Stimulated activated CD4-positive, alpha-beta T cell treated with anti-CD3 and anti-CD28 coated beads, Interleukin-15, amount 100 ng/mL, for 1 hour (primary cell): ENCODE measurements at places on chromosomes 3 and 15.

DNA sequence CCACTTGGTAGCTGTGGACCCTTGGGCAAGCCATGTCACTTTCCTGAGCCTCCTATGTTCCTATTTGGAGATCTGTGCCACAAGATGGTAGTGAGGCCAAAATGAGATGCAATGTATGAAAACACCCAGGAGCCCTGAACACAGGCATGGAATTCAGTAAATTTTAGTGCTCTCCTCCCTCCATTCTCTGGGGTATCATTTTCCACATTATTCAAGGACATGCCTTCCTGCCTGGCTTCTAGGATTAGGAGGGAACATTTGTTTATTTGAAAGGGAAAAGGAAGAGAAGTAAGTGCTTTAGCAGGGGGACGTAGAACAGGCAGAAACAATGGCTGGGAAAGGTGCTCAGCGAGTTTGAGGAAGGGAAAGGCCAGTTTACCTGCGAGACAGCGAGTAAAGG, 98.8 kb downstream of the ATG7 start:
- DNase-seq, result no peak

DNA sequence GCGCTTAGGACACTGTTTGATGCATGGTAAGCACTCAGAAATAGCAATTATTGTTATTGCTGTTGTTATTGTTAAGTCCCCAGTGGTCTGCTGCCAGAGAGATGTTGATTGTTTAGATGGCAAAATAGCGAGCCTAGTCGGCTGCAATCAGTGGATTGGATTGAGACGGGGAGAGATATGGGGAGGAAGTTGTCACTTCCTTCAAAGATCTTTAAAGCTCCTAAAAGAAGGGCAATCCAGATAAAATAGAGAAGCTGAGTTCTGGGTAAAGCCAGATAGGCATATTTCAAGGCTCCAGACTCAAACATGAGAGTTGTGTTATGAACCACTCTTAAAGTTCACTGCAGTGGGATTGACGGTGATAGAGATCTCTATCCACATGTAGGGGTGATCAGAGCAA, 64.5 kb downstream of the RYR3 start:
- no peak for DNase-seq

- no peak for DNase-seq
Observed at GRCh38 chr15:99921101-99921500, 187.9 kb upstream of the LYSMD4 start.

DNA sequence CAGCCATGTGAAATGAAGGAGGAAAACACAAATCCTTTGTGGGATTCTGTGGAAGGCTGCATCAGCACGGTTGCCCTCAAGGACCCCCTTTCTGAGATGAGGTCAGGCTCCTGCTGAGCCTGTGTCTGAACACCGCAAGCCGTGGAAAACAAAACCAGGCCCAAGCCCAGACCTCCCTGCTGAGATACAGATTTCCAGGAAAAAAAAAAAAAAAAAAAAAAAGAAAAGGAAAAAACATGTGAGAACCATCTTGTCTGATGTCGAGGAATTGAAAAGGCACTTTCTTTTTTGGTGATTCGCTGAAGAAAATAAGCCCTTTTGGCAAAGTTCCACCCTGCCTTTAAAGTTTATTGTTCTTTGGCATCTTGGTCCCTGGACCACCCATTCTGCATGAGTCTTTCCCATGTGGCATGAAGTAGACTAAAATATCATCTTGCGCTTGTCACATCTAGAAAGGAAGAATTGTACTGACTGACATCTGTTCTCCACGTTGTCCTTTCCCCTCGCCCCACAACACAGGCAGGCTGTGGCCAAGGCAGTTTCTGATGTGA, 117.6 kb downstream of the CHST2 start:
- no peak for DNase-seq

DNA sequence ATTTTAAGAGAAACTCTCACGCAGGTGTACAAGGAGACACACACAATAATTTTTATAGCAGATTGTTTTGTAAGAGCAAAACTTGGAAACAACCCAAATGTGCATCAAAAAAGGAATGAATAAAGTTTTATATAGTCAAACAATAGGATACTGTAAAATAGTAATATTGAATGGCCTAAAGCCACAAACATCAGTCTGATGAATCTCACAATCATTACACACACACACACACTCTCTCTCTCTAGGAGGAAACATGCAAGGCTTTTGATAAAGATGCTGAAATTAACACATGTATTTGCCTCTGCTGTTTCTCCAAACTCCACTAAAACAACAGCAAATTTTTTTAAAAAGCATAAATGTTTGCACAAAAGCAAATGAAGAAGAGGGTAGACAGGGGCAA, 37.3 kb downstream of the ADIPOQ start:
- DNase-seq, result no peak

DNA sequence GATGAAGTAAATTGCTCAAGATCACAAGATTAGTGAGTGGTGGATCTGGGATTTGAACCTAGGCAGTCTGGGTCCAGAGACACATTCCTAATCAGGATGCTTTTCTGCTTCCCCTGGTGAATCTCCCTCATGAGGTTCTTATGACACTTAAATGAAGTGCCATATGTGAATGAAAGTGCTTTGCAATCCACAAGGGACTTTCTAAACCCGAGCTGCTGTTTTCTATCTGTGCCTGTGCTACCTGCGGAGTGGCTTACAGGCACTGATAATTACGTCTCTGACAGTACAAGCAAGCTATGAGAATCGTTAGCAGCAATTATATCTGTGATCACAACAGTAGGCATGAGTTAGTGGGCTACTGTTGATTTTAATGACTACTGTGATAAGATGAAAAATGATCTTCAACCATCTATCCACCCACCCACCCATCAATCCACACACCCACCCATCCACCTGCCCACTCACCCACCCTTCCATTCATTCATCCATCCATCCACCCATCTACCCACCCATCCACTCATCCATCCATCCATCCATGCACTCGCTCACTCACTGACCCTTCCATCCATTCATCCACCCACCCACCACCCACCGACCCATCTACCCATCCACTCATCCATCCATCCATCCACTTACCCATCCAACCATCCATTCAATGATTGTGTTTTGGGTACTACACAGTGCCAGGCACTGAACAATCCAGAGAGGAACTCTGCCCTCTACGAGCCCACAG, 51.8 kb downstream of the ATP2B2 start:
- DNase-seq, result no peak

GRCh38 chr15:25900901-25901300, 37.8 kb upstream of the ATP10A start:
- DNase-seq, result no peak

GRCh38 chr3:125310623-125311081, 64.5 kb downstream of the ZNF148 start:
- peak; percentile 6 for DNase-seq

DNA sequence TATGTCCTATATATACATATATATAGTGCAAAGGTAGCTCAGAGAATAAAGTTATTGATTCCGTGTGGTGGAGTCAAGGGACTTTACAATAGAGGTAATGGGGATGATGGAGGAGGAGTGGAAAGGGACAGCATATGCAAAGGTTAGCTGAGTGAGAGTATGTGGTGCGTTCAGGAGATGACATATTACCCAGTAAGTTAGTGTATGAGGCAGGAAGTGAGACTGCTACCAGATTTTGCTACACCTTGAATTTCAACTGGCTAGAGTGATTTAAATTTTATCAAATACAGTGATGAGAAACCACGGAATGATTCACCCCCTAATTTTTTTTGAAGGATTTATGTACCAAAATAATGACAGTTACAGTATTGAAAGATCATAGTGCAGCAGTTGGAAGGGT, 2.8 kb downstream of the ACTL6A start:
- DNase-seq, result no peak

DNA sequence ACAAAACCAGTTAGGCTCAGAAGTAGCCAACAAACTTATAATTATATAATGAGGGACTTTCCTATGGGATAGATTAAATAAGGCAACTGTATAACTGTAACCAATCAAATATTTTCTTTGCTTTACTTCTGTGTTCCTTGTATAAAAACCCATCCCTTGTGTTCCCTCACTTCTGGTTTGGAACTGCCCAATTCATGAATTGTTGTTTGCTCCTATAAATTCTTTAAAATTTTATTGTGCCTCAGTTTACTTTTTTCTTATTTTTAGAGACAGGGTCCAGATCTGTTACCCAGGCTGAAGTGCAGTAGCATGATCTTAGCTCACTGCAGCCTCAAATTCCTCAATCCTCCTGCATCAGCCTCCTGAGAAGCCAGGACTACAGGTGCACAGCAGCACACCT, 155.7 kb downstream of the SMAD6 start:
- no peak for DNase-seq

DNA sequence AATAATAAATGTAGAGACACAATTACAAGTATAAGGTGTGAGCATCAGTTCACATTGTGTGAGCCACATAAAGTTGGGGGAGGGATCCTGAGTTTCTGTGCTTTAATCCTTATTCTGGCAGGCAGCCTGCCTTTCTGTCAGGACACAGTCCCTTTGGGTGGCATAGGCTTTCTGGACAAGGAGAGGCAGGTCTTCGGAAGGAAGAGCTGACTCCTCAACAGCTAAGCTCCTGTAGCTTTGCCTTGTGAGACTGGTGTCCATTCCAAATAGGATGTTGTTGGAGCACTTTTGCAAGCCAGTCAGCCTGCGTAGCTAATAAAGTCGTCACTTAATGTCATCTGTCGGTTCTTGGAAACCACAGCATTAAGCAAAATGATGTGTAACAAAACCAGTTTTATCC, 151.9 kb upstream of the MCTP2 start:
- DNase-seq, result no peak

DNA sequence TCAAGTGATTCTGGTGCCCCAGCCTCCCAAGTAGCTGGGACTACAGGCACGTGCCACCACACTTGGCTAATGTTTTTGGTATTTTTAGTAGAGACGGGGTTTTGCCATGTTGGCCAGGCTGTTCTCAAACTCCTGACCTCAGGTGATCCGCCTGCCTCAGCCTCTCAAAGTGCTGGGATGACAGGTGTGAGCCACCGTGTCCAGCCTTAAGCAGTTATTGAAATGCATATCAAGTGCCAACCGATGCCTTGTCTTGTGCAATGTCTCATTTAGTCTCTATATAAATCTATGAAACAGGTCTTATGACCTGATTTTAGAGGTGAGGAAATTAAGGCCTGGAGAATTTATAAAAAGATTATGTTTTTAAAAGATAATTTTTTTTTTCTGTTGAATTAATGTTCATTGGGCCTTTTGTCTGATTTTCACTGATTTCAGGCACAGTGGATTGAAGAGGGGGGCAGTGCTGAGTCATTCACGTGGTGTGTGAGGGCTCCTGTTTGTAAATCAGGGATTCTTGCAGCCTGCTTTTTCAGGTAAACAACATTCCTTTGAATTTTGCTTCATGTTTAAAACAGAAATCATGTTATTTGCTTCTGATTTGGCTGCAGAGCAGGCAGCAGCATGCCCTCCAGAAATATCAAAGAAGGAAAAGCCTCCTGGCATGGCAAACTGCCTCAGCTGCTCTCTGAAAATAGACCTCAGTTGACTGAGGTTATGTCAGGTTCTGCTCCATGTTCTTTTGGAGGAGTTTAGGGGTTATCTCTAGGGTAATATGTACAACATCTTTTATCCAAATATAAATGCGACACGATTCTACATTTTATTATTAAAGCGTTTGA, 407.0 kb upstream of the RGMA start:
- DNase-seq, result no peak

DNA sequence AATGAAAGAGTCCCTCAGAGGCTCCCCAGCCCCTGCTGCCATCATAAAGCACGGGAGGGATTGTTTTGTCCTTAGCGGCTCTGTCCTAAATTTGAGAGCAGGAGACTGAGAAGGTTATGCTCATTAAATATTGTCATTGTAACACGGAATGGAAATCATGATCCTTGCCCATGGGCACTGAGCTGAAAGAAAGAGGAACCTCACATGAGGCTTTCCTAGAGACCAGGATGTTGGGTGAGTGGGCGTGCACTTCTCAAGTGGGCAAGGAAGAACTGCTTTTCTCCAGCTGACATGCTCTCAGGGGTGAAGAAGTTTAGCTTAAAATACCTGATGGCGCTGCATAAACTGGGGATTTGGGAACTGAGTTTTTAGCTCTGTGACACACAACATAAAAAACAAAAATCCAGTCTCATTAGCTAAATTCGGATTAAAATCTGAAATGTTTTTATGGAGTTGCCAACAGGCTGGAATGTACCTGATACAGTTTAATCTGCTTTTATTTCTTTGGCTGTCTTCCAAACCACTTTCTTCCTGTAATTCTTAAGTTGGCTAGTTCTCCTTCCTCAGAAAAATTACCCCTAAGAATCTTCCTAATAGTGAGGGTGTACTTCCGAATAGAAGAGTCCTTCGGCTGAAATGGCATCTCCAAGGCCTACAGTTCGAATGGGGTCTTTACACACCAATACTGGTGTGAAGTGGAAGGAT, 31.7 kb downstream of the ADPGK start:
- no peak for DNase-seq

GRCh38 chr3:184354754-184355153, 6.7 kb downstream of the CLCN2 start:
- no peak for DNase-seq

DNA sequence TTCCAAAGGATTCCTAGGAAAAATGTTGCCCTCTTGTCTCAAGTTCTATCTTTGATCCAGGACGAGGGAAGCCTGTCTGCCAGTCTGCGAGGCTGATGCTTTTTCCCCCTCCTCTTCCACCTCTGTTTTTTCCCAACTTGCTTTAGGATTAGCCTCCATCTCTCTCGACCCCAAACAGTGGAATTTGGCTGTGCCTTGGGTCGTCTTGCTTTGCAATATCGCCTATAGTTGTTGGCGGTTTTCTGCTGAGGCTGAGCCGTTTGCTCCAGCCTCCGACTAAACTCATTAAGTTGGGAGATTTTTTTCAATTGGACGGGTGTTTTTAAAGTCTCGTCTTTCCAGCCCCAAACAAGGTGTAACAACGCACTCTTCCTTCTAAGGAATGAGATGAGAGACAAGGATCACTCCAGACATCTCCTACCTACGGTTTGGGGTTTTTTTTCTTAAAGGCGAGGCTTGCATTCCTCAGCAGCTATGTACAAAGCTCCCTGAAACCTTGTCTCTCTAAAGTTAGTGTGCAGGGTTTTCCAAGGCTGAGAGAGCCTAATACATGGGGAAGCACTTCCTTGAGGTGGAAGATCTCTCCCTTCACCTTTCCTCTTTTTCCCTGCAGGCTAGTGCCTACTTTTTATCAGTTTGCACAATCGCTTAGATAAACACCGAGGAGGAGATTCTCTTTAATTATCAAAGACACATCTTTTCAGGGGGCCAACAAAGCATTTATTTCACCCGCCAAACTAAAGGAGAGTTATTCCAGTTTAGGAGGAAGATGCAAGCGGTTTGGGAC, 4.8 kb upstream of the NR2F2 start:
- DNase-seq, result no peak

DNA sequence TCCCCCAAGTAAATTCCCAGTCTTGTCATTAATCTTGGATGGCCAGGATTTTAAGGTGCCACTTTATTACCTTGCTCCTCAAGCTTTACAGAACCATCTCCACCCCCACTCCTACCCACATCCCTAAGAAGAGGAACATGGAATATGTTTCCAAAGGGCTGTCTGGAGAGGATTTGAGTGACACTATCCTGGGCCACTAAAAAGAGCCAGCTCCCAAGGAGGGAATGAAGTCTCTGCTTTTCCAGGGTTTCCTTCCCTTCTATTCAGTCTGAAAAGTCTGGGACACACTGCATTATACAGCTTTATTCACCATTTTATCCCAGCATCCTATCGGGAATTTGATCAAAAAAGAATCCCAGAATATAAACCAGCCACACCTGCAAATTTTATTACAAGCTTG, 35.6 kb upstream of the MECOM start:
- DNase-seq, result no peak

- no peak for DNase-seq
Observed at GRCh38 chr3:61057464-61057863, 193.8 kb downstream of the FHIT start.

GRCh38 chr3:48294611-48295263, 38.7 kb downstream of the SPINK8 start:
- no peak for DNase-seq

- DNase-seq, result no peak
Observed at GRCh38 chr15:91611561-91612323, 241.8 kb upstream of the SLCO3A1 start.
